ENCODE measurements at places on chromosomes 5 and 9. TPM values are rescaled to one million over a fixed set of nuclear protein-coding genes. Genes with fewer than 3 reads are reported as not detected.

GRCh38 chr5:64977779-64978178 lies 209.0 kb downstream of the CWC27 start:
- DNase-seq: no peak

- no peak for DNase-seq
These were observed 16.1 kb downstream of the IFNE start for GRCh38 chr9:21465859-21466518.

SLC25A2 gene
- polyA plus RNA-seq: 0.04 TPM

MSH3 gene
- polyA plus RNA-seq: 2.8 TPM

BNC2 gene
- 1.3 TPM for polyA plus RNA-seq

WDR38 gene
- polyA plus RNA-seq: not detected
